ENCODE measurements at places on chromosomes 11 and 22.

DNA sequence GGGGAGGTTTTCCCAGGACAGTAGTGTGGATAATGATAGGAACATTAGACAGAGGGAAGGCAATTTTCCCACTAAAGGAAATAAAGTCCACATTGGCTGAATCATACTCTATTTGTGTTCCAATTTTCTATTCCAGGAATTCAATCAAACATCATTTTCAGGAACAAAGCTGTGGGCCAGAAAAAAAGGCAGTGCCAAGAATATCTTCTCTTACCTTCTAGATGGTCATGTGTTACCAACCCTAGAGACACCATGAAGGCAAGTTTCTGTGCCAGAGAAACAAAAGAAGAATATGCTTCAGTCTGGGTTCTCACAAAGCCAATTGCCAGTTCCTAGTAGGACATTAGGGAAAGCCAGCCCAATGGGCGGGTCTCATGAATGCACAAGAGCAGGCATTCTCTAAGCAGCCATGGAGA, 27.5 kb downstream of the LARGE2 start:
- DNase-seq: no peak

DNA sequence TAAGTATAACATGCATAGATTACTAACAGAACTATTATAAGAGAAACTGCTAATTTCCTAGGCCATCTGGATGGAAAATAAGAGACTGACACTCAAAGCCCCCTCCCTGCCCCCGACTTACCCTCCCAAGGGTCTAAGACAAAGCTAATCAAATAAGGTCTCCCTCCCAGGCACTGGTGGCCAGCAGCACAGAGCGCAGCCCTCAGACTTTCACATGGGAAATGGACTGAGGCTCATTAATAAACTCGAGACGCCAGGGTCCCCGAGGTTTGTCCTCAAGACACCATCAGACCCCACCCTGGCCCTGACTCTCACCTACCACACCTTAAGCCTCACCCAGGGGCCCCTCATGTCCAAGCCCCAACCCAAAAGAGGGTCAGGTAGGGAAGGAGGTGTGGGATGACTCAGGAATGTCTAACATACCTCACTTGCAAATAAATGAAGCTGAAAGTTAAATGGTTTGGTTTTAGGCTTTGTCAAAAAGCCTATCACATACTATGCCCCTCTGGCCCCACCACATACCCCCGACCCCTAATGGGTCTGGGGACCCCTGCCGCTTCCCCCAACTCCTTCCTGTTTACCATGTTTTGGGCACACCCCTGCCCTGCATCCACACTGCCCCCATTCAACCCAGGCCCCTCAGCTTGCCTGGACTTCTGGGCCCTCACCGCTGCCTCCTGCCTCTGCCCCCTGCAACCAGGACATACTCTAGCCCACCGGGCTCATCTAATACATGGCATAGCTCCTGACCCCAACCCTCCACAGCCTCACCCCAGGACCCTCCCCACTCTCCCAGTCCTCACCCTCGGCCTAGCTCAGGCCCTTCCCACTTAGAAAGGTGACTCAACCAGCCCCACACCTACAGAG, 11.4 kb downstream of the ARAP1 start:
- no peak for DNase-seq

GRCh38 chr11:126307706-126308105, 3.8 kb downstream of the DCPS start:
- no peak for DNase-seq

DNA sequence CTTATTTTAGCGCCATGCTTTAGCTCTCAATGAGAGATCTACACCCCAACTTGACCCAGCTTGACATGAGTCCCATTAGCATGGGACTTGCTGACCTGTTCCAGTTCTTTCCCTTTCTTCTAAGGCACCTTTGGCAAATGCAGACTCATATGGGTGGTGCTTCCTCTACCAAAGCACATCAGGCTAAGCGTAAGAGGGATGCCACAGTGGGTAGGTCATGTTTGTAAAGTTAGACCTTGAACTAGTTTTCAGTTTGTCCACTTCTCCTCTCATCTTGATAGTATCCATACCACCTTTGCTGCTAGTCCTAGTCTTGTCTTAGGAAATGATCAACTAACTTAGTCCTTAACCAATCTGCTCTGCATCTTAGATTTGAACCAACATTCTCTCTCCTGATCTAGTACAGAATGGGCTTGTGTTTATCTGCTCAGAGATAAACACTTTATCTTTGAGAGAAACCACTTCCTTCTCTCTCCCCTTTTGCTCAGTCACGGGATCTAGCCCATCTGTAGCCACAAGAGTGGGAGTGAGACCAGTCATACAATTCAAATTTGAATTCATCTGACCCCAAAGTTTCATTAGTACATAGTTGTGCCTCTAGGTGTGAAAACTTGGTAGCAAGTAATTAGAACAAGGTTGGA, 72.1 kb upstream of the CD44 start:
- no peak for DNase-seq

- DNase-seq: no peak
Measured at GRCh38 chr11:72030472-72031045, 31.9 kb downstream of the IL18BP start.

- peak; percentile 11 for DNase-seq
Measured at GRCh38 chr11:44483919-44484610, 81.4 kb upstream of the CD82 start.

GRCh38 chr11:71078482-71078881, 173.9 kb downstream of the SHANK2 start:
- DNase-seq: no peak

GRCh38 chr11:128491195-128491936, 96.0 kb downstream of the ETS1 start:
- no peak for DNase-seq

DNA sequence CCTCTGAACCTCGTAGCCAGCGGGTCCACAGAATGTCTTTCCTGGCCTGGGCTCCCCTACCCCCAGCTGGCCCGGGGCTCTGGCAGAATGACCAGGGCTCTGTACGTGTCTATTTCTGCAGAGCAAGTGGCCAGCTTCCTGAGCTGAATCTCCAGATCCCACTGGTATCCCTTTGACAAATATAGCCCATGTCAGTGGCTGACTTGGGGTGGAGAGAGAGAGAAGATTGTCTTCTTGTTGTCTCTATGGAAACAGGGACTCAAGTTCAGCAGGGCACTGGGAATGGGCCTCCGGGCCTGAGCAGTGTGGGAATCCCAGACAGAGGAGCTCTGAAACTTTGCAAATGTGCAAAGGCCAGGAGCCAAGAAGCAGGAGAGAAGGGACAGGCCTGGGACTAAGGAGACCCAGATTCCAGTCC, 33.9 kb downstream of the ANO1 start:
- no peak for DNase-seq

- DNase-seq: peak; percentile 73
Measured at GRCh38 chr22:45934659-45935341, 42.2 kb downstream of the WNT7B start.

DNA sequence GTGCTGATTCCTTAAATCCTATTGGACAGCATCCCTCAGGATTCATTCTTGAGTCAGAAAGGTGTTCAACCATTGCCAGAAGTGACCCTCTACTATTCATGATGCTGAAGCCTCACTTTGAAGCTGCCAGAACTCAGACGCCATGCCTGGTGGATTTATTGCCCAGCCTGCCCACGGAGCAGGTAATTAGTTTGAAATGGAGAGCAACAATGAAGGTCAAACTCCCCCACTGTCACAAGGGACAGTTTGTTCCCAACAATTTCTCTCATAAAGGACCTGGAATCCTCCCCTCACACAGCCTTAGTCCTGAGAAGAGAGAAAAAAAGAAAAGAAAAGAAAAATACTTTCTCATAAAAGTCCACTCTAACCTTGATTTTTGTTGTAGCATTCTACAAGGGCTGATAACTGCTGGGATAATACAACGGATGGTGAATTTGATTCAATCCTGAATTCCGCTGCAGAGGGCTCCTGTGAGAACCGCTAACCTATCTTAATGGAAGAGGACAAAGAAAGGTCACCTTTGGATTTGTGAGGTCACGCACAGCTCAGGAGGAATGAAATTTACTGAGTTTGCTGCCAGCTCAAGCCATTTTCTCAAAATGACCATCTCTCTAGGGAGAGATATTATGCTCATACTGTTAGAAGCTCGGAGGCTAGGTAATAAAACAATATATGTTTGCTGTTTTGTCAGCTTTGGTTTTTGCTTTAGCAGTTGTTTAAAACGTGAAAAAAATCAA, 161.6 kb upstream of the SYN3 start:
- no peak for DNase-seq

GRCh38 chr22:19173047-19174035, 5.2 kb downstream of the SLC25A1 start:
- DNase-seq: no peak

DNA sequence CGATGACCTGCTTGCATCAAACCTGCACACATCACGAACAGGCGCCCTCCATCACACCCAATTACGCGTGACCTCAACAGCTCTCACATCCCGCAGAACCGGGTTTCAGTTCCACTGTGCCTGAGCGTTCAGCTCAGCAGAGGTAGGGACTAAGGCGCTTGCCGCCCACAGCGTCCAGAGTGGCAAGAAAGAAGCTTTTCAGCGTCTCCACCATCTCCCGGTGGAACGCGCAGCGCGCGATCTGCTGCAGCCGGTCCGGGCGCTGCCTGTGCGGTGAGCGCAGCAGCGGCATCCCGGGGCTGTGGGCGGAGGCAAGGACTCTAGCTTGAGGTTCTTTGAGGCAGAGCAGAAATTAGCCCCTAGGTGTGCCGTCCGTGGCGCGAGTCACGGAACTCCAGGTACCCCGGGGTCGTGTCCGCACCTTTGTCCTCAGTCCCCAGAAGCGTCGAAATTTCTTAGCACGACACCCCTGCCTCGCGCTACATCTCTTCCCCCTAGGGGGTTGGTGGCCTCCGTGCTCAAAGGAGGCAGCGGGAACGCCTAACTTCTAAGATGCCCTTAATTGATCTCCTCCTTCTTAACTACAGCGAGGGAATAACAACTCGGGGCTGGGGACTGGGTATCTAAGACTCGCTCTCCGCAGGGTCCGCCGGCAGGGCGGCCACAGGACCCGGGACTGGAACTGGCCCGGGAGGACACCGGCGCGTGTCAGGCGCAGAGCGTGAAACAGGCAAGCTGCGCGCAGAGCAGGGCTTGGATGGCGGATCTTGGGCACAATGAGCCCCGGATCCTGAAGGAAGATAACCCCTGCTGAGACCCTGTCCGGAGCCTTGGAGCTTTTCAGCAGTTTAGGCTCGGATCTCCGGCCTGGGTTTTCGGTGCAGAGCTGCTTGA, 1.7 kb upstream of the CALCA start:
- no peak for DNase-seq

DNA sequence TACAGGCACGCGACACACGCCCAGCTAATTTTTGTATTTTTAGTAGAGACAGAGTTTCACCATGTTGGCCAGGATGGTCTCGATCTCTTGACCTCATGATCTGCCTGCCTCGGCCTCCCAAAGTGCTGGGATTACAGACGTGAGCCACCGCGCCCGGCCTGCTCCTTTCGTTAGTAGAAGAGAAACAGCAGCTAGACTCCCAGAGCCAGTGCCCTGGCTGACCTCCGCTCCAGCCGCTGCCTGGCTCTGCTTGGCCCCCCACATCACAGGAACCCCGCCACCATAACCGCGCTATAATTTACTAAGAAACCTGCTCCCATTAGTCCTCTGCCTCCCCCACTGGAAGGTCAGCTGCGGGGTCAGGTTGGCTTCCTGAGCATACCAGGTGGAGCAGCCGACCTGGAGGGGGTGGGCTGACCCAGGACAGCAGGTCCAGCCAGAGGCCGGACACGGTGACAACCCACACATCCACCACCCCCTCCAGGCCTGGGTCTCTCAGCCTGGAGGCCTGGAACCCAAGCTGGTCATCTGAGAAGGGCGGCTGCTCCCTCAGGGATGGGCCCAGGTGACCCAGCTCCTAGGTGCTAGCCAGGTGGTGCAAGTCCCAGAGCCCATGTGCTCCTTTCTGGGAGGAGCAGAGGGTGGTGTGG, 7.5 kb upstream of the POLDIP3 start:
- no peak for DNase-seq

DNA sequence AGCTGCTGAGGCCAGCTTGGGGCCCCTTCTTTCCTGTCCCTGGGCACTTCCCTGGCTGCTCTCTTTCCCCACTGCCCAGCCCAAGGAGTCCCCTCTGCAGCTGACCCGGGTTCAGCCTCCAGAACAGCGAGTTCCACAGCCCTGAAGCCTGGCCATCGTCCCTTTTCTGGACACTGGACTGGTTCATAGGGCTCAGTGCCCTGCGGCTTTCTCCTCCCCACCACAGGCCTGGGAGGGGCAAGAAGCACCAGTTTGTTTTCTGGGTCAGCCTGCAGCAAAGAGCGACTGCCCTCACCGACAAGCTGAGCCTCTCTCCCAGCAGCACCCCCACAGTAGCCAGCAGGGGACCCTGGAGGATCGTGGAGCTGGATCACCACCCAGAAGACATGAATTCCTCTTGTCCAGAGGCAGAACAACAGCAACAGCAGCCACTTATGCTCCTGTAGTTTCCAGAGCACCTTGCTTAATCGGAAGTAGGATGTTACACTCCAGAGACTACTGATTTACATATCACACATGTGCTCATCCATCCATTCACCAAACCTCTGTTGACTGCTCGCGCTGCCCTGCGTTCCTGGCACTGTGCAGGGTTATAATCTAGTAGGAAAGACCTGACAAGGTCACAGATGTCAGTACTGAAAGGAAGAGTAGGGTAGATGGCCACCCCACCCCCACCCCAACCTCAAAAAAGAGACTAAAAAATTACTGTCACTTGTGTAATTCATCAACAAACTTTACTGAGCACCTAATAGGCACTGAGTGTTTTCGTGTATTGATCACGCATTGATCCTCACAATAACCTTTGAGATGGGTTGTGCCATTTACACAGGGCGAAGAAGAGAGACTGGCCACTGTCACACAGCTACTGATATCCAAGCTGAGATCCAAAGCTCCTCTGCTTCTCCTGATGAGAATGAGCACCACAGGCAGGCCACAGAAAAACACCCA, 13.0 kb upstream of the CXCR5 start:
- peak; percentile 16 for DNase-seq

DNA sequence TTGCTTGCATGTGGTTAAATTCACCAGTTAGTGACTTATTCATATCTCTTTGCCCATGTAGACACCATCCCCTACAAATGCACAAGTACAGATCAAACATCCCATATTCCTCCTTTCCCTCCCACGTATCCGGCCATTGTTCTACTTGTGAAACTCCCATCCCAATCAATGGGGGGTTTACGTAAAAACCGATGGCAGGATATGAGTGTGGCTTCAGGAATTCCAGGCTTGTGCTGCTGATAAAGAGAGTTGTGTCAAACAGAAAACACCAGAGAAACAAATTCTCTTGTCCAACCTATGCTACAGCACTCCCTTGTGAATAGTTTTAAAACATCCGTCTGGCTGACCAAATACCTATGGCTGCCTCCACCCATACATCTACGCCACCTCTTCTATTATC, 15.5 kb downstream of the FLI1 start:
- no peak for DNase-seq

GRCh38 chr11:62545437-62546243, 966 bp downstream of the AHNAK start:
- peak; percentile 84 for DNase-seq

GRCh38 chr11:11937433-11937832, 71.0 kb downstream of the DKK3 start:
- DNase-seq: no peak

GRCh38 chr11:71204294-71204693, 48.1 kb downstream of the SHANK2 start:
- DNase-seq: no peak

Data from GM04504 (cell line).